Testis (tissue), 5 donors: ENCODE measurements at places on chromosomes 12 and 14. TPM values are rescaled to one million over a fixed set of nuclear protein-coding genes. Genes with fewer than 3 reads are reported as not detected.

CEP170B gene
- 73.9 TPM for total RNA-seq

CIDEB gene
- 6.6 TPM for total RNA-seq

TAS2R46 gene
- total RNA-seq, result 5.4 TPM

GZMB gene
- 0.93 TPM for total RNA-seq

SERPINA4 gene
- 0.19 TPM for total RNA-seq

BTG1 gene
- total RNA-seq, result 37.0 TPM

FLVCR2 gene
- total RNA-seq, result 38.5 TPM

CD163L1 gene
- total RNA-seq, result 14.1 TPM

GALNT9 gene
- 1.1 TPM for total RNA-seq

SRRM4 gene
- total RNA-seq, result 0.37 TPM

TC2N gene
- total RNA-seq, result 24.3 TPM

AKAP5 gene
- total RNA-seq, result 0.63 TPM

RBMS2 gene
- 12.8 TPM for total RNA-seq

NEDD8 gene
- total RNA-seq, result 94.6 TPM

DACT1 gene
- 24.0 TPM for total RNA-seq

SERPINA9 gene
- not detected for total RNA-seq

TBX3 gene
- total RNA-seq, result 8.4 TPM

MYL2 gene
- total RNA-seq, result 0.55 TPM

RERGL gene
- 3.7 TPM for total RNA-seq

GARIN6 gene
- total RNA-seq, result 53.2 TPM

KRT78 gene
- total RNA-seq, result 0.93 TPM

TAMALIN gene
- total RNA-seq, result 10.4 TPM

DBX2 gene
- 2.5 TPM for total RNA-seq
